Chondrocyte (in vitro differentiated cells): ENCODE measurements at places on chromosomes 4 and X. TPM values are rescaled to one million over a fixed set of nuclear protein-coding genes. Genes with fewer than 3 reads are reported as not detected.

PAGE4 gene
- total RNA-seq, result not detected in 3 replicates

DNA sequence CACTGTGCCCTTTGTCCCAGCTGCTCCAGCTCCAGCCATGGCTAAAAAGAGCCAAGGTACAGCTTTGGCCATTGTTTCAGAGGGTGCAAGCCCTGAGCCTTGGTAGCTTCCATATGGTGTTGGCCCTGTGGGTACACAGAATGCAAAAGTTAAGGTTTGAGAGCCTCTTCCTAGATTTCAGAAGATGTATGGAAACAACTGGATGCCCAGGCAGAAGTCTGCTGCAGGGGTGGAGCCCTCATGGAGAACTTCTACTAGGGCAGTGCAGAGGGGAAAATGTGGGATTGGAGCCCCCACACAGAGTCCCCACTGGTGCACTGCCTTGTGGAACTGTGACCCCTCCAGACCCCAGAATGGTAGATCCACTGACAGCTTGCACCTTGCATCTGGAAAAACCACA, 70.9 kb upstream of the MSX1 start:
- H3K36me3 ChIP-seq, result peaks cover 6% of the 10 kb centered on the region
- DNase-seq, result no peak
- no peak overlapping the region for H3K27ac ChIP-seq
- no peaks in the 10 kb centered on the region for H3K27me3 ChIP-seq
- peaks cover 21% of the 10 kb centered on the region for H3K4me1 ChIP-seq
- no peak overlapping the region for H3K4me3 ChIP-seq

SASH3 gene
- total RNA-seq, result not detected in 3 replicates

DNA sequence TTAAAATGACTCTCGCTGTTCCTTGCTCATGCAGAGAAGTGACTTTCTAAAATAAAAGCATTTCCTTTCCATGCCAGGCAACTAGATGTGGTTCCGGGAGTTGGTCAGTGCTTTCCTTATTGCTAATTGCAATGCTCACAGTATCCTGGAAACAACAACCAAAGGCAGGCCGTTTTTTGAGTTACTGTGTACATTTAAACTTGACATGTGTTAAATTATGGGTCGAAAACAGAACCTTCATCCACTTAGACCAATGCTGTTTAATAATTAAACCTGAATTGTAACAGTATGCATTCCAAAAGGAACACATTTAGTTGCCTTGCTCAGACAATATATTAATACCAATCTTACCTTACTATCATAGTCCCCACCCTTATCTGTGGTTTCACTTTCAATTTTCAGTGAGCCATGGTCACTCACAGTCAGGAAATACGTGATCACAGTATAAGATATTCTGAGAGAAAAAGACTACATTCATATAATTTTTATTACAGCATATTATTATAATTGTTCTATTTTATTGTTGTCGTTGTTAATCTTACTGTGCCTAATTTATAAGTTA, 102.6 kb downstream of the HS6ST2 start:
- H3K27me3 ChIP-seq, result no peaks in the 10 kb centered on the region
- H3K27ac ChIP-seq, result no peak overlapping the region
- no peak for DNase-seq
- peaks cover 4% of the 10 kb centered on the region for H3K4me1 ChIP-seq
- no peak overlapping the region for H3K4me3 ChIP-seq

- no peaks in the 10 kb centered on the region for H3K27me3 ChIP-seq
- no peaks in the 10 kb centered on the region for H3K4me1 ChIP-seq
- DNase-seq, result no peak
- peaks cover 1% of the 10 kb centered on the region for H3K36me3 ChIP-seq
- no peak overlapping the region for H3K27ac ChIP-seq
- H3K4me3 ChIP-seq, result no peak overlapping the region
Observed at GRCh38 chrX:10379878-10380277, 223.1 kb downstream of the CLCN4 start.

DNA sequence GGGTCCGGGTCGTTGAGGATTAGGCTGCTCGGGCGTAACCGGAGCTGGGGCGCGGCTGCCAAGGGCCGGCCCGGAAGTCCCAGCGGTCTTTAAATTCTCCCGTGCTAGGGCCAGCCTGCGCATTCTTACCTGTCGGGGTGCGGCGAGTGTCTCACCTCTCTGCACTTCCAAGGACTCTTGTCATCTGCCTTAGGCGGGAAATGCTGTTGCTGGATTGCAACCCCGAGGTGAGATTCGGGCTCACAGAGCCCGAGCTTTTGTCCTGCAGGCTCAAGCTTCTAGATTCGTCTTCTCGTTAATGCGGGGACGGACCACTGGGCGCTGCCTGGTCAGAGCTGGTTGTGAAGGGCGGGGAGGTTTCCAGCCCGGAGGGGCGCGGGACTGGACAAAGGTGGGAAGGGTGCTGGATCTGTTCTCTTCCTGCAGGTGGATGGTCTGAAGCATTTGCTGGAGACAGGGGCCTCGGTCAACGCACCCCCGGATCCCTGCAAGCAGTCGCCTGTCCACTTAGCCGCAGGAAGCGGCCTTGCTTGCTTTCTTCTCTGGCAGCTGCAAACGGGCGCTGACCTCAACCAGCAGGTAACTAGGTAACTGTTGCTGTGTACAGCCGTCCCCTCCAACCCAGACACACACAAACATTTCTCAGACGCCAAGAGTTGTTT, at the start of gene ANKRD37:
Gene ANKRD37, plus strand, starts transcription at position 118 of the 662 bp plus-strand sequence. Its CDS starts 83 bp downstream, at position 201.
- H3K4me1 ChIP-seq, result peaks cover 61% of the 10 kb centered on the region
- H3K27me3 ChIP-seq, result no peaks in the 10 kb centered on the region
- peak within 1 kb of the TSS; percentile 94 for H3K27ac ChIP-seq
- no peak for DNase-seq
- peak within 1 kb of the TSS; percentile 92 for H3K4me3 ChIP-seq
- peaks cover 12% of the 10 kb centered on the region for H3K36me3 ChIP-seq
